ENCODE measurements at places on chromosomes 11 and 22.

DNA sequence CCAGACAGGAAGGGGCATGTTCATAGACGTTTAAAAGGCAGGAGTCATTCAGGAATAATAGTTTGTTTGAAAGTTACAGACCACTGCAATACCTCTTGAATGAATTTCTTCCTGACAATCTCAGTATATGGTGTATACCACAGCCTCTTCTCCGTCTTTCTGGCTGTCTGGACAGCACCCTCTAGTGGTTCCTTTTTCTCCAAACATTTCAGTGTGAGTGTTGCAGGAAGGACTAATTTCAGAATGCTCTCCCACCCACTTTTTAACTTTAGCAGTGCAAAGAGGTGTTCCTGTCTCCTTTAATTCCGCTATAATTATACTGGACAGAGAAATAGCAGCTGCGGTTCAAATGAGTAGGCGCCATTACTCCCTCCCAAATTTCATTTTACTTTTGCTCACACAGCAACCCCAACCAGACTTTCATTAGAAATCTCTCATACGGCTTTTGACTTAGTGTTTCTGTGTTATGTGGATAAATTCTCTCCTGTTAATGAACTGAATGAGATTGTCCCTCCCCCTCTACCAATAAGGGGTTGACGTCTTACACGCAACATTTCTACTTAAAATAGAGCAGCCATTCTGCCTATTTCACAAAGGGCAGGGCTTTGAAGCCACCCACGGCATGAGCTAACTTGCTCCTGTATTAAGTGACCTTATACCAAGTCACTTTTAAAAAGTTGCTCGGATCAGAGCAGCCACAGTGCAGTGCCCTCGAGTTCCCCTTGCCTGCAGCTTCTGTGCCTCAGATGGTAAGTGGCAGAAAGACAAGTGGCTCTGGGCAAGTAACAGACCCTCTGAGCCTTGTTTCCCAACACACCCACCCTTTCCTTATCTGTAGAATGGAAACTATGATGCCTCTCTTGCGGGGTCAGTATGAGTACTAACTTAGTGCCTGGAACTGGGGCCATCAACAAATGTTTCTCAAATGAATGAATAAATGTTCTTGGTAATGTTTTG lies 368.6 kb downstream of the OPCML start:
- peak; percentile 46 for DNase-seq

GRCh38 chr11:95239871-95240649 lies 9.1 kb upstream of the SESN3 start:
- no peak for DNase-seq

- DNase-seq = no peak
Observed at GRCh38 chr11:111836162-111836561, 35.2 kb downstream of the ALG9 start.

DNA sequence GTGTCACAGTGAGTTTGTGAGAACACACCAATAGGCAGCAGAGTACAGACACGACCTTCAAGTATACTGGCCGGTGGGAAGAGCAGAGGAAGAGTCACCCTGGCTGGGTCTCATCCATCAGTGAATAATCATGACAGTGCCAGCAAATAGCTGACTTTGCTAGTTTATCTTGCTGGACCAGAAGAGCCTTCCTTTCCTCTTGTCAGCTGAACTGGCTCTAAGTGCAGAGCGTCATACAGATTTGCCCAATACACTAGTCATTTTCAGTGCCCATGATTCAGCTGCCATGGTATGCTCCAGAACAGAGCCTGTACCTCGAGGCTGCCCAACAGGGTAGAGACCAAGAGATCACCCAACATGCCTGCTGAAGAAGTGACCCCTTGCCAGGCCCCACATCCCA lies 82.9 kb upstream of the TBCEL start:
- DNase-seq = no peak

Measured in activated CD4-positive, alpha-beta T cell treated with anti-CD3 and anti-CD28 coated beads, Interleukin-2, amount 50 U/mL, for 16 hours (primary cell).